Stimulated activated CD4-positive, alpha-beta T cell treated with anti-CD3 and anti-CD28 coated beads, Interleukin-15, amount 100 ng/mL, for 1 hour (primary cell): ENCODE measurements at places on chromosomes 11 and 22.

- DNase-seq: no peak
These were observed 78.3 kb upstream of the AKIP1 start for GRCh38 chr11:8832571-8833260.

- DNase-seq: no peak
These were observed 56.9 kb upstream of the EIF3M start for GRCh38 chr11:32526760-32527159.

DNA sequence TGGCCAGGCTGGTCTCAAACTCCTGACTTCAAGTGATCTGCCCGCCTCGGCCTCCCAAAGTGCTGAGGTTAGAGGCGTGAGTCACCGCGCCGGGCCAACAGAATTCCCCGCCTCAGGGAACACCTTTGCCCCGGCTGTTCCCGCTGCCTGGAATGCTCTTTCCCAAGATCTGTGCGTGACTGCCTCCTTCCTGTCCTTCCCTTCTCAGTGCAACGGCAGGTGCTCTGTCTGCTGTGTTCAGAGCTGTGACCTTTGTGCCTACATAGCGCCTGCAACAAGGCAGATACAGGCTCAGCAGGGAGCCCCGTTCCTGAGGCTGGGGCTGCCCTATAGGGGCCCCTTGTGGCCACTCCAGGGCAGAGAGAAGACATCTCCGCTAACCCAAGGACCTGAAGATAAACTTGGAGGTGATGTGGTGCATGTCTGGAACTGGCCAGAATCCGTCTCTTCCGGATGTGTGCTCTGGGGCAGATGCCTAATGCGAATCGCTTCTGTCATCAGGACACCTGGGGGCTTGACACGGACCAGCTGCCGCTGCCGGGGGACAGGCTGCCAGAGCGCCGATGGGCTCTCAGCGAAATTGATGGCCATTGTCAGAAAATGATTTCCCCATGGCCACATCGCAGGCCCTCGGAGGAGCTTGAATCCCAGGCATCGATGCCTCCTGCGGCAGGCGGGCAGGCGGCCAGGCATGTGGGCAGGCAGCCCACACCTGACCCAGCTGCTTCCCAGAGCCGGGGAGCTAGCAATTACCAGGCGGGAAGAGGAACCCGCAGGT is 43.5 kb upstream of the TCF20 start:
- DNase-seq: no peak

- DNase-seq: no peak
These were observed 446.6 kb downstream of the DLG2 start for GRCh38 chr11:85180528-85180927.

GRCh38 chr22:17258015-17258787 is 39.0 kb upstream of the ADA2 start:
- DNase-seq: no peak

- DNase-seq: no peak
These were observed 566.3 kb upstream of the CADM1 start for GRCh38 chr11:116070520-116070919.

- DNase-seq: no peak
These were observed 73.1 kb downstream of the TMPRSS5 start for GRCh38 chr11:113632981-113633380.

GRCh38 chr11:355581-356458 is 13.5 kb upstream of the B4GALNT4 start:
- DNase-seq: peak; percentile 80

DNA sequence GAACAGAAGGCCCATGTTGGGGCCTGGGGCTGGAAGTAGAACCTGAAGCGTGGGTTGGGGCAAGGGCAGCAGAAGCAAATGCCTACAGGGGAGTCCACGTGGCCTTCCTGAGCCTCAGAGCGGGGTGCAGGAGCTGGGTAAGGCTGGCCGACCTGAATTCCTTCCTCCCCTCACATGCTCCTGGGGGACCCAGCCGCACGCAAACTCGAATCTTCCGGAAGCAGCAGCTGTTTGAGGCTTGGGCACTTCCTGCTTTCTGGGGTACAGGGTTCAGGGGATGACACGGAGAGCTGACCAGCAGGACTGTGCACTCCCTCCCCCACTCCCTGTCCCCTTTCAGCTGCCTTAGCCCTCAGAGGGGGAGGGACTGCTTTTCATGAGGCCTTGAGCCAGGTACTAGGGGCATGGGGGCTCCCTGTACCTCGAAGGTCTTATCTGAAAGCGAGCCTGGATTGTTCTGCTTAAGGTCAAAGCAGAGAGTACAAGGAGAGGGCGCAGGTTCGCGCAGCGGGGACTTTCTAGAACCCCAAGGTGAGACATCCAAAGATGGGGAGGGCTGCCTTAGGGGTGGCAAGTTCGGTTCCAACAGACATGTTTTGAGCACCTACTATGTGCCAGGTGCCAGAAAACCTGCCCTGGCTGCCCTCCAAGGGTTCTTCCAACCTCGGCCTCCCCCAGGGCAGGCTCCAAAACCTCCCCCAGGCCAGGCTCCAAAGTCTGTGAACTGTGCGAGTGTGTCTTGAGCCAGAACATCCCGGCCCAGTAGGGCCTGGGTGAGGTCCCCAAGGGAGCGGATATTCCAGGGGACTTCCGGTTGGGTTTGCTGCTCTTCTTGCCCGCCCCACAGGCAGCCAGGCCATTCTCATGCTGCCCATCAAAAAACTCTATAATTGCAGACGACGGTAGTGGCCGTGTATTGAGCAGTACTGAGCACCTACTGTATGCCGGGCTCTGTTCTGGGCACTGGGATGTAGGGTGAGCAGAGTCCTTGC is 1.7 kb downstream of the NCF4 start:
- DNase-seq: no peak

DNA sequence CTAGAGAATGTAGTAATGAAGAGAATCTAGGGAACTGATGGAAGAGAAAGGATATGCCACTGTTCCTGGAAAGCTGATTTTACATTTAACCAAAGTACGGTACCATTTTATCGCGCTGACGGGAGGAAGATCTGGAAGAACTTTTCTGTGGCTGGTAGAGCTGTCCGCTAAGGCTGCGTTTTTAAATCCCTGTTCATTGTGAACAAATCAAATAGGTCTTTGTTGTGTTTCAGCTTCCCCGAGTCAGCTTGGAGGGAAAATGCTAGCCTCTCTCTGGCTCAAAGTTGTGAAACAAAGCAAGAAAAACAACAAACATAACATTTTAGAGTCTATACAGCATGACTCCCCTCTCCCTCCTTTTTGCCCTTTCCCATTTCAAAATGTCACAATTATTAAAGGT is 34.4 kb downstream of the FBXO7 start:
- no peak for DNase-seq

- no peak for DNase-seq
These were observed 5.9 kb downstream of the HMOX1 start for GRCh38 chr22:35386670-35387288.

DNA sequence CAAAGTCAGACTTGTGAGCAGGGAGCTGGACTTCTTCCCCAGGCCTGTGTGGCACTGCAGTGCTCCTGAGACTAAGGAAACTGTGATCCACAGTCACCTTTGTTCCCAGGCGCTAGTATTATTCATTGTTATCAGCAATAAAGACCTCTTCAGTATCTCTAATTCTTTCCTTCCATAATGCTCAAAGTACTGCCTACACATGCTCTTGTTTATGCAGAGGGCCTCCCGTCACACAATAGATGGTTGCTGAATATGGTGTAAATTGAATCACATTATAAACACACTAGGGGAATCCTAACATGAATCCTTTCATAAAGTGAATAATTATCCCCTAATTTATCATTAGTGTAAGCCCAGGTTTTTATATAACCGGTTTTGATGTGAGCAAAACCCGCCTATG is 493.3 kb downstream of the BUD13 start:
- no peak for DNase-seq

- no peak for DNase-seq
These were observed at the start of the genes NLRP14 and ZNF214 for GRCh38 chr11:7020183-7020917. Gene NLRP14 (plus strand): TSS chr11:7020479. CDS start chr11:7038587, 18,108 bp downstream. Gene ZNF214 (minus strand): TSS chr11:7020346. CDS start chr11:7002835, 17,511 bp downstream.

GRCh38 chr22:39675947-39676346 is 105.4 kb downstream of the CACNA1I start:
- DNase-seq: no peak

GRCh38 chr22:11360632-11361031 is 4167.4 kb upstream of the OR11H1 start:
- DNase-seq: no peak

DNA sequence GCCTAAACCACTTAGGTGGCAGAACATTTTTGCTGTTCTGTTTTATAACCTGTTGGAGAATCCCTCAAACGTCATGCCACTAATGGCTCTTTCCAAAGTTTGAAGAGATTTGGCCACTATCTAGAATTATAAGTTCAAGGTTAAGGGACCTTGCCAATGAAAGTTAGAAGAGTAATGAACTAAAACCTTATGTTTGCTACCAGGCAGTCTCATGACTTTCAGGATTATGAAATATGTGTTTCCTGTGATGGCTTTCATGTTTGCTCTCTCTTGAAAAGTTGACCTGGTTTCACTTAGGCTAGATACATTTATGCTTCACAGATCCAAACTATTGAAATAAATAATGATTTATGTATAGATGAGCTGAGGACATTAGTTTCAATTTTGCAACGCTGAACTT is 340.0 kb downstream of the LRRC4C start:
- DNase-seq: no peak

- DNase-seq: no peak
These were observed 7.0 kb downstream of the SEPTIN3 start for GRCh38 chr22:41976070-41976901.

- no peak for DNase-seq
These were observed 37.9 kb upstream of the ARHGAP20 start for GRCh38 chr11:110750100-110750499.

DNA sequence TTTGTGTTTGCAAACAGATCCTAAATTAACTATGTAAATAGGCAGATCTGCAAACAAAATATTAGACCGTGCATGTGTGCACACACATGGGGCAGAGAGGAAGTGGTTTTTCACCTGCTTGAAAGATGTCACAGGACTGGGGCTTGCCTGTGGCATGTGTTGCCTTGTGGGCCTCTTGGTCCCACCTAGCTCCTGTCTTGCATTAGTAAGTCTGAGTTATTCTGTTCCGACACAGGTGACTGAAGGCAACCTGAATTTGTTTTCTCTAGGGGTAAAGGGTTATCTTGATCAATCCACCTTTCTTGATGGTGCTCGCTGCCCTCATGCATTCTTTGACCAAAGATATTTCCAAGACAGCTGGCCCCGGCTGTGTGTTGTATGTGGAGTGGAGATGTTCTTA is 667.5 kb downstream of the NTM start:
- no peak for DNase-seq

DNA sequence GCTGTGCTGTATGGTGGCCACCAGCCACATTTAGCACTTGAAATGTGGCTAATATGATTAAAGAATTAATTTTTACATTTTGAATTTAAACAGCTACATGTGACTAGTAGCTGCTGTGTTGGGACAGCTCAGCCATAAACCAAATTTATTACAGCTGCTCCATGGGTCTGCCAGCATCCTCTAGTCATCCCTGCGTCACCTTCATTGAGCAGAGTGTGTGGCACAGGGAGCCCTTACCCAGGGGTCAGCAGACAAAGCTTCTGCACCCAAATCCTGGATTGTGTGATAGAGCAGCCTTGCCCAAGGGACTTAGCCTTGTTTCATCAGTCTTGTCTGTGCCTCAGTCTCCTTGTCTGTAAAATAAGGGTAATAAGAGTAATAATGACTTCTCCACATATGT is 19.4 kb upstream of the ACCSL start:
- DNase-seq: no peak

- DNase-seq: no peak
These were observed 3.7 kb upstream of the HDHD5 start for GRCh38 chr22:17162731-17163130.

DNA sequence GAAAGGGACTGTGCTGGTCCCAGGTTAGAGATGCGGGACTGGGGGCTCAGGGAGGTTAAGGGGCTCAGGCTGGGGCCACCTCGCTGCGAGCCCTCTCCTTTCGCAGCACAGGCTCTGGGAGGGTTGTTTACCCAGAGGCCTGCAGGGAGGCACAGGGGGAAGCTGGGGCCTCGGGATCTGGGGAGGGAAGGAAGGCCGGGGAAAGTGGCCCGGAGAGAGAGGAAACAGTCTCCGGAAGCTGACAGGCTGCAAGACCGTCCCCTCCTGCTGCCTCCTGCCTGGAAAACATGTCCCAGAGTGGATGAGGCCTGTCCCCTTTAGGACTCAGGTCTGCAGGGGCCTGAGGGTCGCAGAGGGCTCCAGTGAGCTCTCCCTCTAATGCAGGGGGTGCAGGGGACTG is 45.4 kb downstream of the MYO7A start:
- no peak for DNase-seq

- no peak for DNase-seq
These were observed 21.5 kb downstream of the BIRC2 start for GRCh38 chr11:102368472-102368871.

- DNase-seq: no peak
These were observed 322.7 kb downstream of the CTTN start for GRCh38 chr11:70721006-70721405.

DNA sequence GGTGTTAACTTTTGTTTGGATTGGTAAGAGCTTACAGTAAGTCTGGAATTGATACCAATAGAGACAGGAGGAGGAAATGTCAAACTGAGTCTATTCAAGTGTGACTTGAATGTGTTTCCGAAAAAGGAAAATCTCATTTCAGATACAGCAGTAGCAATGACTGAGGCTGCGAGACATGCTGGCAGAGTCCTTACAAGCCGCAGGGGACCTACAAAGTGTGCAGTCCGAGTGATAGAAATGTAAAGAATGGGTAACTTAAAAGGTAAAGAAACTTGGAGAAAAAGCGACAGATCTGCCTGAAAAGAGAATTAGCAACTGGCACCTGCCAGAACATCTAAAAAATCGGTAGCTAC is 444 bp downstream of the CWF19L2 start:
- no peak for DNase-seq

GRCh38 chr11:119545978-119546915 is 123.3 kb upstream of the THY1 start:
- DNase-seq: no peak

- no peak for DNase-seq
These were observed 51.4 kb upstream of the ANO1 start for GRCh38 chr11:70026726-70027125.

- DNase-seq: no peak
These were observed 46.7 kb upstream of the SCUBE2 start for GRCh38 chr11:9138133-9138453.

GRCh38 chr11:57619331-57619730 is 21.8 kb downstream of the SERPING1 start:
- no peak for DNase-seq

DNA sequence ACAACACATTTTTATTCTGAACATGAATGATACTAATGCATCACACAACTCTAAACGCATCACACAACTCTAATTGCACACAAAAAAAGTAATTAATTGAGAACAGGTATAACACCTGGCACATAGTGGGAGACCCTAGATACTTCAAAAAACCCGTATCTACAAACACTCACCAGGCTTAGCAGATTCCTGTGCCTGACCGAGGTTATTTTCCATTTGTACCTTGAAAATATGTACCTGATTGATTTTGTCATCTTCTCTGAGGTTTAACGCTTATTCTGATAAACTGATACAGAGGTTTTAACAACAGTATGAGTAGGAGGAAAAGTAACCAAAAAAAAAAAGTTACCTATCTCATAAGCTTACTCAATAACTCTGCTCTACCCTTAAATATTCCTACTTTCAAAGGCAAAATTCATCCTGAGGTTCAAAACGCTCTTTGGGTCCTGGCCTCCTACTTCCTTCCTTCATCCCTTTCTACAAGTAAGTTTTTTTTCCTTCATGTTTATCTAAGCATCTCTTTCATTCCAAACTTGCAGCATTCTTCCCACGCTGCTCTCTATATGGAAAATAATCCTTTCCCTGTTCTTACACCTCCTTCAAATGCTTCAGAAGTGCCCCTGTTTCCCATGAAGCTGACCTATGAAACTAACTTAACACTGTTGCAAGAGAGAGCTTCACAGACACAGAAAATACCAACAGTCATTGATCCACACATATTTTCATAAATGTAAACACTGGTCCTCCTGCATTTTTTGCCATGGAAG is 73.3 kb downstream of the ETS1 start:
- no peak for DNase-seq
